ENCODE measurements at places on chromosomes 2 and 18. TPM values are rescaled to one million over a fixed set of nuclear protein-coding genes. Genes with fewer than 3 reads are reported as not detected.
A peak's percentile ranks its signal among the peaks of the same experiment; 100 is the strongest.

The PXDN gene
- 125 TPM for total RNA-seq

The HDLBP gene
- total RNA-seq, result 410 TPM

The FOXD4L1 gene
- 0.33 TPM for total RNA-seq

The ACTR2 gene
- 67.2 TPM for total RNA-seq

The OTX1 gene
- 2.3 TPM for total RNA-seq

The IL37 gene
- total RNA-seq, result 2.6 TPM

The MC5R gene
- not detected for total RNA-seq

The NCKAP5 gene
- total RNA-seq, result 3.2 TPM

- no peaks in the 10 kb centered on the region for H3K27me3 ChIP-seq
- no peak for DNase-seq
- peaks cover 24% of the 10 kb centered on the region for H3K4me1 ChIP-seq
- no peak overlapping the region for H3K27ac ChIP-seq
- H3K36me3 ChIP-seq, result no peaks in the 10 kb centered on the region
- no peak overlapping the region for H3K4me3 ChIP-seq
These were observed 9.2 kb downstream of the IMPA2 start for GRCh38 chr18:11990539-11990938.

DNA sequence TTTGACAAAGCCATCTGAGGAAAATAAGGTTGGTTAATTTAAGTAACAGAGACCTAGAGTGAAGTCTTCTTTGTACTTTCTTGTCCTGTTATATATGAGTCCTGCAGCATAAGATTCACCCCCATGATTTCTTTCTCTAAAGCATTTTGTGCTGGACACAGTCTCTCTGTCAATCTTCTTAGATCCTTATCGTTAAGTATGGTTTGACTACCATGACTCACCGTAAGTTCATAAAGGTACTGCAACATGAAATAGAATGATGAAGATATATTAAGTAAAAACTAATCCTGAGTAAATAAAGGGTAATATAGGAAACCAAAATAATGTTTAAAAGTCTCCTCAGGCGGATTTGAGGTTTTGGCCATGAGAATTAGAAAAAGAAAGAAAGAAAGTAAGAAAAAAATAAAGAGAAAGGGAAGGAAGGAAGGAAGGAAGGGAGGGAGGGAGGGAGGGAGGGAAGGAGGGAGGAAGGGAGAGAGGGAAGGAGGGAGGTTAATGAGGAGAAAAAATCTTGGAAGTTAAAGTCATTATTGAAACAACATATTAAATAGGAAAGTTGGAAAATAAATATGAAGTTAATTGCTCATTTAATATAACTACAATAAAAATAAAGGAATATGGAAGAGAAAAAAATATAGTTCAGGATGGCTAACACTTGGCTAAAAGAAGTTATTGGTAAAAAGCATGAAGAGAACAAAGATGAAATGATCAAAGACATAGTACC, 980.3 kb upstream of the CDH2 start:
- DNase-seq, result peak; percentile 89
- peak overlapping the region; percentile 95 for H3K27ac ChIP-seq
- H3K4me3 ChIP-seq, result peak overlapping the region; percentile 47
- no peaks in the 10 kb centered on the region for H3K36me3 ChIP-seq
- no peaks in the 10 kb centered on the region for H3K27me3 ChIP-seq
- H3K4me1 ChIP-seq, result peaks cover 70% of the 10 kb centered on the region

DNA sequence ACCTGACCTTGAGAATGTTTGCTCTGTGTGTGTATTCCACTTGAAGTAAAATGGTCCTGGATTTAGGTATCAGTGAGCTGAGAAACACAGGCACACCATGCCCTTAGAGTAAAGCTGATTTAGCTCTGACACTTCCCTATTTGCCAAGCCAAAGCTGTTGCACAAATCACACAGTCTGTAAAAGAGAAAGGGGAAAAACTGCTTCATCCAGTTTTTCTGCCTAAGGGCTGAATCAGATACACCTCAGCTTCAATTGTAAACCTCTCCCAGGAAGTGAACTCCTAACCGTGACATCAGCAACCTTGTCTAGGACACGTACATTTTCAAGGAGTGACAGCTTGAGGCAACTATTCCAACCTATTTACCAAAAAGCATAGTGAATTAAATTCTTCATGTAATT, 150.4 kb downstream of the NR4A2 start:
- H3K27me3 ChIP-seq, result no peaks in the 10 kb centered on the region
- peak overlapping the region; percentile 99 for H3K27ac ChIP-seq
- peaks cover 45% of the 10 kb centered on the region for H3K4me1 ChIP-seq
- H3K36me3 ChIP-seq, result no peaks in the 10 kb centered on the region

DNA sequence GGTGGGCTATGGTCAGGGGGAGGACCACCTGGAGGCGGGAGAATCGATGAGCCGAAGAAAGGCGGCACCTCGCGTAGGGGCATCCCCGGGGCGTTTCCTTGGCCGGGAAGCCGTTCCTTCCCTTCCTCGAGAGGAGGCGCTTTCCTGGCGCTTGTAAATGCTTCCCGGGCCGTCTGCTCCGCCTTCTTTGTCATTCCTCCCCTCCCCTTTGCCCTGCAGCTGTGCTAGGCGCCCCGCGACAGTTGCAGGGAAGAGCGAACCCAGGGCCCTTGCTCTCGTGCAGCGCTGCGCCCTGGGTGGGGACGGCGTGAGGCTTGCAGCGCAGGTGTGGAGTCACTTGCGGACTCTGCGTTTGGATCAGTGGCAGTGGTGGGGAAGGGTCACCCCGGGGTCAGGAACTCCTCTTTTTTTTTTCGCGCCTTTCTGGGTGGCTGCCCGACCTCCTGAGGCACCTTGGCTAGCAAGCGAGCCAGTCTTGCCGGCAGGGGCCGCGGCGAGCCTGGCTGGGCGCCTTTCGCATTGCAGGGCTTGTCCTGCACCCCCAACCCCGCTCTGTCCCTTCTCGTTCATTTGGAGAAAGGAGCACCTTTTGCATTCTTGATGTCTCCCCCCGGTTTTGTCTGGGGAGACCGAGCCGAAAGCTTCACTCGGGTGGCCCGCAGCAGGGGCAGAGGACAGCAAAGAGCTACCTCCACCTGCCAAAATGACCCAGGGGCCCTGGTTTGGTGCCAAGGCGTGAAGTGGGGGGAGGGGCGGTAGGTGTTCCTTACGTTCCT, 858 bp downstream of the KCNS3 start:
- peaks cover 63% of the 10 kb centered on the region for H3K27me3 ChIP-seq
- peak; percentile 68 for DNase-seq
- H3K4me3 ChIP-seq, result peak overlapping the region; percentile 76
- H3K4me1 ChIP-seq, result no peaks in the 10 kb centered on the region
- H3K36me3 ChIP-seq, result no peaks in the 10 kb centered on the region

GRCh38 chr2:20532634-20533437, 86.0 kb downstream of the RHOB start:
- H3K27ac ChIP-seq, result no peak overlapping the region
- no peaks in the 10 kb centered on the region for H3K36me3 ChIP-seq
- H3K4me1 ChIP-seq, result no peaks in the 10 kb centered on the region
- H3K4me3 ChIP-seq, result no peak overlapping the region
- DNase-seq, result no peak

DNA sequence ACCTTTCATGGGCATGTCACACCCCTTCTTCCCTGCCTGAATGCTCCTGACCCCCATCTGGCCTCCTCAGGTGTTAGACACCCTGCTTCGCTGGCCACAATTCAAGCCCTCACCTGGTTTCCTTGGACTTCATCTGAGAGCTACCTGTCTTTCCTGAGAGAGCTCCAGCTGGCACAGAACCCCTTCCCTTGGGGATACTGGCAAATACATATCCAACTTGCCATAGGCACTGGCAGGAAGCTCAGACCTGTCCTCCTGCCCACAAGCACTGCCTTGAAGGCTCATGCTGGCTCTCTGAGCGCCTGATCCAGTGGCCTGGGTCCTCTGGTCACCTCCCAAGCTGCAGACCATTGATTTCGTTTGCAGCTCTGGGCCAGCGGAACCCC, 74.1 kb upstream of the MAP4K3 start:
- no peak overlapping the region for H3K4me3 ChIP-seq
- H3K4me1 ChIP-seq, result peaks cover 45% of the 10 kb centered on the region
- no peaks in the 10 kb centered on the region for H3K36me3 ChIP-seq
- H3K27ac ChIP-seq, result no peak overlapping the region
- no peak for DNase-seq
- H3K27me3 ChIP-seq, result no peaks in the 10 kb centered on the region

GRCh38 chr2:8214036-8214615, 467.7 kb upstream of the ID2 start:
- H3K36me3 ChIP-seq, result peaks cover 5% of the 10 kb centered on the region
- no peaks in the 10 kb centered on the region for H3K27me3 ChIP-seq
- H3K4me1 ChIP-seq, result peaks cover 5% of the 10 kb centered on the region
- DNase-seq, result no peak

- peaks cover 96% of the 10 kb centered on the region for H3K27me3 ChIP-seq
- no peak overlapping the region for H3K27ac ChIP-seq
- no peaks in the 10 kb centered on the region for H3K36me3 ChIP-seq
- no peak overlapping the region for H3K4me3 ChIP-seq
- no peak for DNase-seq
These were observed 1.3 kb downstream of the ADCYAP1 start for GRCh38 chr18:905948-906415.

- H3K27me3 ChIP-seq, result no peaks in the 10 kb centered on the region
- no peak overlapping the region for H3K4me3 ChIP-seq
- H3K27ac ChIP-seq, result no peak overlapping the region
- DNase-seq, result no peak
- H3K36me3 ChIP-seq, result no peaks in the 10 kb centered on the region
- H3K4me1 ChIP-seq, result no peaks in the 10 kb centered on the region
These were observed 274.9 kb upstream of the GYPC start for GRCh38 chr2:126381091-126381490.

DNA sequence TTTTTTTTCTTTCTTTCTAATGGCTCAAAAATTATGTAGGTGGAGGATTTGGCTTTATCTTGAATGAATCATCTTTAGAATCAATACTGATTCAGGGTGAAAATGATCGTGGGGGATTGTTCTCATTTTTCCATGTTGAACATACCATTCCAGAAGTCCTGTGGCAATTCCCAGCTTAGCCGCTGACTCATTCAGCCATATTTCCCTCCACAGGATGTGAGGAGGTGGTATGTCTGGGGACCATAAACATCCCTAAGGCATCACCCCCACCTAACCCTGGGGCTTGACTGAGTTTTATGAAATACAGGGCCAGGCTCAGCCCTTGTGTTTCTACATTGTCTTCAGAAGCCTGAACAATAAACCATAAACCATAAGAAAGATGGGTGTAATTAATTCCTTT, 92.7 kb upstream of the FN1 start:
- no peaks in the 10 kb centered on the region for H3K27me3 ChIP-seq
- peak overlapping the region; percentile 99 for H3K27ac ChIP-seq
- no peaks in the 10 kb centered on the region for H3K36me3 ChIP-seq

DNA sequence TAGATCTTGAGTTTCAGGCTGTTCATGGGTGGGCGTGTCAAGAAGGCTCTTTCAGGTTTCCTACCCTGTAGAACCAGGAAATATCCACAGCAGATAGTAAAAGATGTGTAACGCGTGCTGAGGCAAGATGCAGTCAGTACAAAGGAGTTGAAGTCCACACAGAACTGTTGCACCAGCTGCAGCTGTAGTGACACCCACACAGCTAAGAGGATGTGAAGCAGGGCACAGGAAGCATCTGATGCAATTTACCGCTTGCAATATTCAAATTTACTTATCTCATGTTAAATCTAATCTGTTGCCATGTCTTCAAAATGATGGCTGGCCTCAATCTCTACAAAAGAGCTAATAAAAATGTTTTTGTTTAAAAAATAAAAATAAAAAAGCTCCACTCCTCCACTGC, 132.8 kb downstream of the ARHGAP15 start:
- no peaks in the 10 kb centered on the region for H3K36me3 ChIP-seq
- peaks cover 7% of the 10 kb centered on the region for H3K27me3 ChIP-seq
- DNase-seq, result no peak
- H3K4me1 ChIP-seq, result no peaks in the 10 kb centered on the region

DNA sequence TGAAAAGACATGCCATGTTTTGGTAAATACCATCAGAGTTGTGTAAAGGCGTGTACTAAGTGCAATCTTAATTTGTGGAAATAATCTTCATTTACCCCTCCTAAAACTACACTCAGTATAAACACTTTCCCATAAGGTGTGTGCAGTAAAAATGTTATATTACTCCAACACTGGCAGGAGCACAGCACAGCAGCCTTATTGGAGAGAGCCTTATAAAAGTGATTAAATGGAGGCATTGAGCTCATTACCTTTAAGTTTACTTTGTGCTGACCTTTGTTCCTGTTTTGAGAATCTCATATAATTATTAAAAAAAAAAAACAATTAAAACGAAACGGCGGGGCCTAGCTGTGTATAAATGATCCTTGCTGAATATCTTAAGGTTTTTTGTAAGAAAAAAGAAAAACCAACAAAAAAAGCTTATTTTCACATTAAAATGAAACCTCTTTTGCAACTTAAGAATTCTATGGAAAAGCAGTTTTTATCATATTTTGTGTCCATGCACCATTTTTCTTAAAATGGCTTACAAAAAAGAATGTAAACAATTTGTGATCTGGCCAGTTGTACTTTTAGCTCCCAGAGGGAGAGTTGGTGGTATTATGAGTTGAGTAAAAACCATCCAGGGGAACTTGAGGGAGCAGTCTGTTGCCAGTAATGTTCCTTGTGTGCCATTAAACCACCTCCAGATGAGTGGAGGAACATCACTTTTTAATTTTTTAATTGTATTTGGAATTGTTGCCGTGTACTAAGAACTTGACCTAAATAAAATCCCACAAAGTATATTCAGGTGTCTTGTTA, 103.4 kb downstream of the ABI2 start:
- H3K4me1 ChIP-seq, result no peaks in the 10 kb centered on the region
- no peak overlapping the region for H3K27ac ChIP-seq
- DNase-seq, result no peak

GRCh38 chr18:57649556-57650500, 28.2 kb upstream of the NARS1 start:
- peak; percentile 95 for DNase-seq
- H3K4me1 ChIP-seq, result peaks cover 13% of the 10 kb centered on the region

GRCh38 chr18:36496022-36496421, 198.5 kb downstream of the FHOD3 start:
- no peak for DNase-seq
- no peak overlapping the region for H3K27ac ChIP-seq
- H3K36me3 ChIP-seq, result no peaks in the 10 kb centered on the region
- no peak overlapping the region for H3K4me3 ChIP-seq
- no peaks in the 10 kb centered on the region for H3K27me3 ChIP-seq
- H3K4me1 ChIP-seq, result no peaks in the 10 kb centered on the region

DNA sequence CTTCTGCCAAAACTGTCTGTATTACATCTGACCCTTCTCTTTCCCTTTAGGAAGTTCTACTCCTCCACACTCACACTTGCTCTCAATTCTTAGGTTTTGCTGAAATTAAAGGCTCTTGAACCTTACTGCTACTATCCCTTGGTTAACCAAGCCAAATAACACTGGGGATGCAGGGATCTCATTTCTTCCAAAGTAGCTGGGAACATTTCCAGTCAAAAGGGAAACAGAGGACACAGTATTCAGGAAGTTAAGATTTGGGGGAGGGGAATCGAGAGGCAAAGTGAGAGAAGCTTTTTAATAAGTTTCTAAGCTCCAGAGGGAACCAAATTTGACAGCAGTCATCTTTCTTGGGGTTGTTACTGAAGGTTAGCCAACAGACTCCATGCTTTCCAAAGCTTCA, 6.2 kb downstream of the SEPTIN2 start:
- no peak for DNase-seq
- peaks cover 29% of the 10 kb centered on the region for H3K4me1 ChIP-seq
- no peak overlapping the region for H3K27ac ChIP-seq
- no peaks in the 10 kb centered on the region for H3K27me3 ChIP-seq
- no peak overlapping the region for H3K4me3 ChIP-seq

Data from PC-3 (cell line).